Renal cortical epithelial cell (primary cell): ENCODE measurements at places on chromosomes 13 and 19.

GRCh38 chr13:46894568-46894967 is 2.3 kb downstream of the HTR2A start:
- no peak for DNase-seq

DNA sequence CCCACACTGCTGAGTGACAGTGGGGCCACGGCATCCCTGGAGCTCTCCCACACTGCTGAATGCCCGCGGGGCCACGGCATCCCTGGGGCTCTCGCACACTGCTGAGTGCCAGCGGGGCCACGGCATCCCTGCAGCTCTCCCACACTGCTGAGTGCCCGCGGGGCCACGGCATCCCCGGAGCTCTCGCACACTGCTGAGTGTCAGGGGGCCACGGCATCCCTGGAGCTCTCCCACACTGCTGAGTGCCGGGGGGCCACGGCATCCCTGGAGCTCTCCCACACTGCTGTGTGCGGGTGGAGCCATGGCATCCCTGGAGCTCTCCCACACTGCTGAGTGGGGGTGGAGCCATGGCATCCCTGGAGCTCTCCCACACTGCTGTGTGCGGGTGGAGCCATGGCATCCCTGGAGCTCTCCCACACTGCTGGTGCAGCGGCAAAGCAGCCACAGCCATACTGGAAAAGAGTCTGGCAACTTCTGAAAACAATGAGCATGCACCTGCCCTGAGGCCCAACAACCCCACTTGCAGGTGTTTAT is 8.6 kb downstream of the TUBGCP3 start:
- DNase-seq: no peak

- DNase-seq: no peak
Measured at GRCh38 chr19:2223391-2223790, 12.7 kb downstream of the PLEKHJ1 start.

GRCh38 chr19:10936661-10937084 is 8.1 kb downstream of the TIMM29 start:
- DNase-seq: peak; percentile 79

DNA sequence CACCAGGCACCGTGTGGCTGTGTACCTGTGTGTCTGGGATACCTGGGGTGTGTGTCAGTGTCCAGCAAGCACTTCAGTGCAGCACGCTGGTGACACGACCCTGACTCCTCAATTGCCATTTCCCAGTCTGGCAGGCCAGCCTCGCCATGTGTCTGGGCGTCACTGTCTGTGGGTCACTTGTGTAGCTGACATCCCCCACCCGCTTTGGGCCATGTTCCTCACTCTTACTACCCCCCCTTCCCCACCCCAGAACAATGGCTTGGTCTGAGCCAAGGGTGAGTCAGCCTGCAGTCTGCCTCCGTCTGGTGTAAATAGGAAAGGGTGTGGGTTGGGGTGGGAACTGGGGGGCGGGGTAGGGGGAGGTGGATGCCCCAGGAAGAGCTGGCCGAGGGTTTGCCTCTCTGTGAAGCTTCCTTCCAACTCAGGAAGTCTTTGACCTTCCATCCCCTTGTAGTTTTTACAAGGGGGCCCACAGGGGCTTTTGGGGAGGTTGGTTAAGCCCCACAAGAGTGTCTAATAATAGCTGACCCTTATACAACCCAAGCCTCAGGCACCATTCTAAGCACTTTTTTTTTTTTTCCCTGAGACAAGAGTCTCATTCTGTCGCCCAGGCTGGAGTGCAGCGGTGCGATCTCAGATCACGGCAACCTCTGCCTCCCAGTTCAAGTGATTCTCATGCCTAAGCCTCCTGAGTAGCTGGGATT is 17.6 kb downstream of the NOVA2 start:
- DNase-seq: peak; percentile 78

GRCh38 chr13:96935901-96936300 is 58.4 kb downstream of the OXGR1 start:
- DNase-seq: no peak

DNA sequence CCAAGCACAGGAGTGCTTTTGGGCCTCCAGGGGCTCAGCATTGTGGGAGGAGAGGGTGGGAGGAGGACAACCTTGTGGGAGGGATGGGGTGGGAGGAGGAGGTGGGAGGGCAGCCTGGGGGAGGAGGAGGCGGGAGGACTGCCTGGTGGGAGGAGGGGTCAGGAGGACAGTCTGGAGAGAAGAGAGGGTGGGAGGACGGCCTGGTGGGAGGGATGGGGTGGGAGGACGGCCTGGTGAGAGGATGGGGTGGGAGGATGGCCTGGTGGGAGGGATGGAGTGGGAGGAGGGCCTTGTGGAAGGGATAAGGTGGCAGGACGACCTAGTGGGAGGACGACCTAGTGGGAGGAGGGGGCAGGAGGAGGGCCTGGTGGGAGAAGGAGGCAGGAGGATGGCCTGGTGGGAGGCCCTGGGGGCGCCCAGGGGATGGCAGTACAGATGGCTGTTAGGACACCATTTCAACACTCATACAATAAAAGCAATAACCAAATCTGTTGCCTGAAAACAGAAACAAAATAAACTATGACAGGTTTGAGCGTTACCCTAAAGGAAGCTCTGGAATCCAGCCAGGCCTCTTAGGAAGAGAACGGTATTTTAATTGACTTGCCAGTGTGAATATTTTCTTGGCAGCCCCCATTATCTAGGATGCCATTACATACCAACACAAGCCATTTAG is 63.7 kb downstream of the CRYL1 start:
- DNase-seq: peak; percentile 75

- DNase-seq: peak; percentile 71
Measured at GRCh38 chr13:90622541-90622940, 724.9 kb upstream of the MIR17HG start.
